Glomerular endothelial cell (primary cell): ENCODE measurements at places on chromosomes 16 and 17.

DNA sequence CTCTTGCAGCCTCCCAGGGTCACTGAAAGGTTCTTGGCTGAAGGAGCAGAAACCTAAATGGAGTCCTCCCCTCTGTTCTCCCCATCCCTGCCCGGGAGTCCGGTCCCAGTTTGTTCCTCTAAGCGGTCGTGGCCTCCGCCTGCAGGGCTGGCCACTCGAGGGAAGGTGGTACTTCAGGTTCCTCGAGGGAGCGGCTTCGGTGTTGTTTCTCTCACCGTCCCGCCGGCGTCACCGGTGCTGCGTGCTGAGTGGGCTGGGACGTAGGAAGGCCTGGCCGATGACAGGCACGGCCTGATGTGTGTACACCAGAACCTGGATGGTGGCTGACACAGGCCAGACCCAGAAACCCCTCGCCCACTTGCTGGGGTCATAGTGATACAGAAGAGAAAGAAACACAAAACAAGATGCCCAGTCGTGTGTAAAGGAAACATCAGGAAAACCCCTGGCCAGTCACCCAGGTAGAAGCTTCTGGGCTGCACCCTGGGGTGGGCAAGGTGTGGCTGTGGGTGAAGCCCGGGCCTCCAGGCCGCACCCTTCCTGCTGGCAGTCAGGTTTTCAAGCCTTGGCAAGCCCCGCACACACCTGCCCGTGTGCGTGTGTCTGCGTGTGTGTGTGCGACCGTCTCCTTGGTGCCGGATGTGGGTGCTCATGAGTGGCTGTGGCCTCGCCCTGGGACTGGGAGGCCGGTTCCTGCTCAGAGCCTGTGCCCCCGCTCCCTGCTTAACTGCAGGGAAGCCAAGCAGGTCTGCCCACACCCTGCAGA, 52.0 kb downstream of the BAIAP2 start:
- DNase-seq, result no peak

GRCh38 chr16:16045296-16045695, 95.9 kb downstream of the ABCC1 start:
- DNase-seq, result no peak

DNA sequence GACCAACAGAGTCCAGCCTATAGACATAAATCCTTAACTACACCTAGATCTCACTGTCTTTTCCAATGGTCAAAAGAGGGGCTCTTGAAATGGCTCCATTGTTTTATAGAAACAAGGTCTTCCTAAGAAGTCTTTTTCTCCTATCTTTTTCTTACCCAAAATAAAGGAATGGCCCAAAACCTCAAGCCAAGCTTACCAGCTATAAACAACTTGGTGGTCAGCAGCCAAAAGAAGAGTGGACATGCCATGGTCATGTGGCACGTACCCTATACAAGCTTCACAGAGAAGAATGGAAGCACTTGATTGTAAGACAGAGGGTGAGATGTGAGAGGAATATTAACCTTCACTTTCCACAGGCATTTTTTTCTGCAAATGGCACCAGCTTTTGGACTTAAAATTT, 82.1 kb upstream of the GNAO1 start:
- no peak for DNase-seq

DNA sequence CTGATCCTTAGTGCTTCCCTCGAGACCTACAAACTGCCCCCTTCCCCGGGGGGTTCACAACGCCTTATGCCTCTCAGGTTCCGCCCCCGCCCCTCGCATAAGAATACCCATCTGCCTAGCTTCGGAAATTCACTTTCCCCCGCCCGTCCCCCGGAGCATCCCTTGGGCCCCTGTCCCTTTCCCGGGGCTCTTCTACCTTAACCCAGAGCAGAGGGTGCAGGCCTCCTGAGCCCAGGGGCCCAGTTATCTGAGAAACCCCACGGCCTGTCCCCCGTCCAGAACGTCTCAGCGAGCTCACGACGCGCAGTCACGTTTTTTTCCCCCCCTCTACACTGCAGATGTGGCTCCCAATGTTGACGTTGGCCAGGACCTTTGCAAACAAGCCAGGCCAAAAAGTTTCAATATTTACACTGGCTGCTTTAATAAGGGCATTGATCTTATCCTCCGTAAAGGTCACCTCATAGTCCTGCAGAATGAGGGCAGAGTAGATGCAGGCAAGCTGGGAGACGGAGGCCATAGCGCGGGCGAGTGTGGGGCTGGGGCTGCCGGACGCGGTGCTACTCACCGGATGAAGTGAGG, 1.4 kb upstream of the NBR1 start:
- DNase-seq, result peak; percentile 2

DNA sequence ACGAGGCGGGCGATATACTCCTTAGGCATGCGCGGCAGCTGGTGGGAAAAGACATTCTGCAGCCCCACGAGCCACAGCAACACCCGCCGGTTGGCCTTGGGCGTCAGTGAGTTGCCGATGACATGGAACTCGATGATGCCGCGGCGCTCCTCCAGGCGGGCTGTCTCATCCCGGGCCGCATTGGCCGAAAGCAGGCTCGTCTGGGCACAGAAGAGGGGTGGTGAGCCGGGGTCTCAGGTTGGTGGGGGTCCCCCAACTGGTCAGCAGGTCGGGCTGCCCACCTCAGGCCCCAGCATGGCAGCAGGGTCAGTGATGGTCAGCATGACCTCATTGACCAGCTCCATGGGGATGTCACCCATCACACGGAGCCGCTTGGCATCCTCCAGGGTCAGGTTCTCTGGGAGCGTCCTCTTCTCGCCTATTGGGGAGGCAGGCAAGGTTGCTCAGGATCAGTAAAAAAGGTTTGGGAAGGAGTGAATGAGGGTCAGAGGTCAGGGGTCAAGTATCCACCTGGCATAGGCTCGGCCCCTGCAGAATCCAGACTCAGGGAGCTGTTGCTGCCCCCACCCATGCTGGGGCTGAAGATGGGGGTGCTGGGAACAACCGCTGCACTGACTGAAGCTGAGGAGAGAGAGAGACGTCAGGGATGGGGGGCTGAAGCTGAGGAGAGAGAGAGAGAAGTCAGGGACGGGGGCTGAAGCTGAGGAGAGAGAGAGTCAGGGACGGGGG, 3.6 kb downstream of the KAT2A start:
- no peak for DNase-seq

DNA sequence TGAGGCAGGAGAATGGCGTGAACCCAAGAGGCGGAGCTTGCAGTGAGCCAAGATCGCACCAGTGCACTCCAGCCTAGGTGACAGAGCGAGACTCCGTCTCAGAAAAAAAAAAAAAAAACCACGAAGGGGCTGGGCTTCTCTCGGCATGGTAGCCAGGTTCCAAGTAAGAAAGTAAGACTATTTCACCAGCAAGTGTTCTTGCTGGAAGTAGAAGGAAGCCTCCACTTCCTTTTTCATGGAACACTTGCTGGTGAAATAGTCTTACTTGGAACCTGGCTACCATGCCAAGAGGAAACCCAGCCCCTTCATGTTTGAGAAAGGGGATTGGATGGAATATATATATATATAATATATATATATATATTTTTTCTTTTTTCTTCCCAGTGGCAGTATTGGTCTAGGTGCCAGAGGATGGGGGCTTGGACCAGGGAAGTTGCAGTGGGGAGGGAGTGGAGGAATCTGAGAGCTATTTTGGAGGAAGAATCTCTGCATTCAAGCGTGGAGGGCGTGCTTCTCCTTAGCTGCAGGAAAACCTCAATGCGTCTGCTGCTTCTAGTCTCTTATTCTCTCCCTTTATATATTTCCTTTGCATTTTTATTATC, 7.2 kb upstream of the N4BP1 start:
- no peak for DNase-seq

DNA sequence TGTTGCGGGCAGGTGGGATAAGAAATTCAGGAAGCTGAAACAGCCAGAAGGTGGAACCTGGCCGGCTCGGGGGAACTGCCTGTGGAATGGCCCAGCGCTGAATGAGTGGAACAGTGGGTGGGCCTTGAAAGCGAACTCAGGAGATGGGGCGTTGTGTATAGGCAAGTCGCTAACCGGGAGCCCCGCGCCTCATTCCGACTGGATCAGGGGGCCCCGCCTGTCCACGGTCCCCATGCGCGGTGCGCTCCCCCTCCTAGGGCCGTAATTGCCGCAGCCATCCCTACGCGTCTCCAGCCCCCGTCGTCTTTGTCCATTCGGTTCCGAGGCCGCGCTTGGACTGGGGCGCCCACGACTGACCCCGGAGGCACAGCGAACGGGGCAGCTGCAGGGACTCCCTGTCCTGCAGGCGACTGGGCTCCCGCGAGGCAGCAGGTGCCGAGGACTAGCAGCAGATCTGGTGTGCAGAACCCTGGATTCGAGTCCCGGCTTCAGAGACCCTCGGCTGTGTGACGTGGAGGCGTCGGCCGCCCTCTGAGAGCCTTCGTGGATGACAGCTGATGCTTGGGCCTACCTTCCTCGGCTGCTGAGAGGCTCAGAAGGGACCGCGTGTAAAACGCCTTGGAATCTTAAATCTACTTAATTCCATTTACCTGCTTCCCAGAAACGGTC, 10.9 kb upstream of the CA4 start:
- DNase-seq, result no peak

GRCh38 chr16:57993438-57993837, 7.0 kb downstream of the ZNF319 start:
- DNase-seq, result no peak

GRCh38 chr16:81796583-81797346, 17.7 kb downstream of the PLCG2 start:
- DNase-seq, result no peak

DNA sequence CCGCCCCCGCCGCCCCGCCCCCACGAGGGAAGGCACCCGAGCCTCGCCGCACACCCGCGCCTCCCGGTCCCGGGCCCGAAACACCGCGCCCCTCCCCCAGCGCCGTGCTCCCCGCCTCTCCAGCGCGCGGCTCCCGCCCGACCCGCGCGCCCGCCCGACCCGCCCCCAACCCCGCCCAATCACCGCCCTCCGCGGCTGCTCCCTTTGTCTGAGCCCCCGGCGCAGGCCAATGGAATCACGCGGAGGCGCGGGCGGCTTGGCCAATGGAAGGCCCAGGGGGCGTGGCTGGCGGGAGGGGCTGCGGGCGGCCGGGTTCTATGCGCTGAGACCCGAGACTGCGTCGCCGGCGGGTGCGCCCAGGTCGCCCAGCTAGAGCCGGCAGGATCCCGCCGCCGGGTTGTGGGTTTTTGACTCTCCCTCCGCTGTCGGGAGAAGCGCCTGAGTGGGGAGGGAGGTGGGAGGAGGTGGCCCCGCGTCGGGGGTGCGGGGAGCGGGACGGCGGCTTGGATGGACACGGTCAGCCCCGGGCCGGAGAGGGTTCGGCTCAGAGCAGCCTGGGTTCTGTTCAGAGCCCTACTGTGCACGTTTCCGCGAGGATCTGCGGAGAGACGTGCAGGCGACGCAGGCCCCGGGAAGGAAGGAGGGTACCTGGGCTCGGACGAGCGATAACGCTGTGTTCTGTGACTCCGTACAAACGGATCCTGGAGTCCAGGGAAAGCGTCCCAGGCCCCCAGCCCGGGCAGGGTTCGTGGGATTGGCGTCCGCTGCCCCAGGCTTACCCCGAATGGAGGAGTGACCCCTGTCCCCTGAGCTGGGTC, 49.0 kb upstream of the BAHCC1 start:
- DNase-seq, result no peak

DNA sequence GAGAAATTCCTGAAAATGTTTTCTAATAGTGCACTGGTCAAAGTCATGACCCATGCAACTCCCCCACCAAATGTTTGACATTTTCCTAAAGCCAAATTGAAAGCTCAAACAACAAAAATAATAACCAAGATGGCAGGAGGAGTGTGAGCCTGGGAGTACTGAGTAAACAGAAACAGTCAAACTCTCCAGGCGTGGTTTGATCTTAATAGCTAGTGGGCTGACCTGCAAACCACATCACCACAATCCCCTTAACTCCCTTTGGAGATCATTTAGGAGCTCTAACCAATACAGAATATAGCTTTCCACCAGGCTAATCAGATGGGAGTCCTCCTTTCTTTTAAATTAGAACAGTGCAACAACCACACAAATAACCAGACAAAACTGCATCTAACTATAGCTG, 19.2 kb upstream of the MEIOC start:
- no peak for DNase-seq

- no peak for DNase-seq
These were observed 46.7 kb downstream of the ACTG1 start for GRCh38 chr17:81465910-81466309.

DNA sequence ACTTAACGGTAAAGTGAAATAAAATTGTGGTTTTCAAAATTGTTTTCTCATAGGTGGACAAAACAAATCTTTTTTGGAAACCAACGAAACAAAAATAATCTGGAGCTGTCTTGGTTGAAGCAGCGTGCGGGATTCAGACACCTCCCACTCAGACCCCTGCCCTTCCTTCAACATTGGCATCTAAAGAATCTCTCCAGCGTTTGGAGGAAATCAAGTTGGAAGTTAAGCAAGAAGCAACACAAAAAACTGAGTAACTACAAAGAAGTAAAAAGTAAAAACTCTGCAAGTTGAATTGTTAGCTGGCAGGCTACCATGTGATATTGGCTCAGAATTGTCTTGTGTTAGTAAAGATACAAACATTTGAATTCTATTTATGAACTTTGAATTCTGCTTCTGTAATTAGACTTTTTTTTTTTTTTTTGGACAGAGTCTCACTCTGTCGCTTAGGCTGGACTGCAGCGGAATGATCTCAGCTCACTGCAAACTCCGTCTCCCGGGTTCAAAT, 361.0 kb upstream of the PMFBP1 start:
- no peak for DNase-seq

GRCh38 chr16:64478252-64478906, 643.5 kb downstream of the CDH11 start:
- DNase-seq, result no peak

DNA sequence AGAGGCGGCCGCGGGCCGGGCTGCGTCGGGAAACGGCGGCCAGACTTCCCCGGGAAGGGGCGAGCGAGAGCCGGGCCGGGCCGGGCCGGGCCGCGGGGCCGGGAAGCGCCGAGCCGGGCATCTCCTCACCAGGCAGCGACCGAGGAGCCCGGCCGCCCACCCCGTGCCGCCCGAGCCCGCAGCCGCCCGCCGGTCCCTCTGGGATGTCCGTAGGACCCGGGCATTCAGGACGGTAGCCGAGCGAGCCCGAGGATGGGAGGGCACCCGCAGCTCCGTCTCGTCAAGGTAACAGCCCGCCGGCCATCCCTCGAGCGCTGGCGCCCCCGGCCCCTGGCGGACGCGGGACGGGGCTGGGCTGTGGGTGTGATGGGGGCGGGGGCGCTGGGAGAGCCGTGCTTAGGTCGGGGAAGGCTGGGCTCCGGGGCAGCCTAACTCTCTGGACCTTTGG, at the start of gene CRHR1:
CRHR1 (plus strand) TSS at position 28 of the 448 bp plus-strand sequence; CDS start at position 253, 225 bp downstream.
- DNase-seq, result no peak

DNA sequence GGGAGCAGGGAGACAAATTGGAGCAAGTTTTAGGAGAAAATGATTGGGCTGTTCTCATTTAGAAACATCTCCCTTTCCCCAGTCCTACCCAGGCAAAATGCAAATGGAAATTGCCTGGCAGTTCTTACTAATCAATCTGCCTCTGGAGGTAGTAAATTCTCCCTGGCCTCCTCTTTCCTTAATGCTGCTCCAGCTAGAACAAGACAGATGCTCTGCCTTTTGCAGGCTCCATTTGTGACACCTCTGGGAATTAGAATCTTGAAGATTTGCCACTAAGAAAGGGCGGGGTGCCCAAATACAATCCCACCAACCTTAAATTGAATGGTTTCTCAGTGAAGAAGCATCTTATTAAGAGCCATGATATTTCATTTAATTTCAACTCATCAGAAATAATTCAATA, 377.7 kb upstream of the CDH11 start:
- DNase-seq, result no peak

- no peak for DNase-seq
These were observed 28.0 kb downstream of the CUEDC1 start for GRCh38 chr17:57927048-57927723.
